NCI-H1694 treated with DMSO at 0.1 percent for 48 hours (cell line): ENCODE measurements at places on chromosomes 5 and 9.
A peak's percentile ranks its signal among the peaks of the same experiment; 100 is the strongest.

- no peak for DNase-seq
These were observed 66.3 kb downstream of the MRPL36 start for GRCh38 chr5:1733369-1733768.

DNA sequence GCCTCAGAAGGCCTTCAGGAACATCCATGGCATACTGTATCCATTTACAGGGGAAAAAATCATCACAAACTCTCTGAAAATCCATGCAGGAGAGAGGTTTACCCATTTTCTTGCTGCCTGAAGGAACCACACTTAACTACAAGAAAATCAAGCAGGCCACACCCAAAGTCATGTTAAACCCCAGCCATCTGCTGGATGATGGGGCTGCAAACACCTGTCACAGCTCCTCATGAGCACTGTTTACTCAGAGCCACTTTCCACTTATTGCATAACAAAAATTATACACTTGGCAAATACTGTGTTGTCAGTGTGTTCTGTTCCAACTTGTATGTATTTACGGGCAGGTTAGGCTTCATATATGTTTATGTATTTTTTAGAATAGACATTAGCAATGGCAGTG, 35.8 kb downstream of the PPIC start:
- peak; percentile 69 for DNase-seq

- DNase-seq: no peak
These were observed 118.7 kb upstream of the CD180 start for GRCh38 chr5:67315082-67315989.

GRCh38 chr9:113221800-113222481, 597 bp downstream of the SLC31A1 start:
- DNase-seq: no peak

DNA sequence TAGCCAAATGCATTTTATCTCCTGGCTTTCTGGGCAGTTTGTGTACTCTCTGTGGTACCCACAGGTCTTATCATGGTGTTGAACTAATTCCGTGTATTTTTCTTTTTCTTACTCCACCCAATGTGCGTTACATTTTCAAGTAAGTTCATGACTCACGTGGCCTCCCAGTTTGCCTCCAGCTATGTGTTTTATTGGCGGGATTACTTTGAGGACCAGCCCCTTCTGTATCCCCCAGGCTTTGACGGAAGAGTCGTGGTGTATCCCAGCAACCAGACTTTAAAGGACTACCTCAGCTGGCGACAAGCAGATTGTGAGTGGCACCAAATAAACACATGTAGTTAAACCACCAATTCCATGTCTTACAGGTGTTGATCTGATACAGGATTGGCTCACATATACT, 3.2 kb downstream of the THG1L start:
- DNase-seq: no peak

DNA sequence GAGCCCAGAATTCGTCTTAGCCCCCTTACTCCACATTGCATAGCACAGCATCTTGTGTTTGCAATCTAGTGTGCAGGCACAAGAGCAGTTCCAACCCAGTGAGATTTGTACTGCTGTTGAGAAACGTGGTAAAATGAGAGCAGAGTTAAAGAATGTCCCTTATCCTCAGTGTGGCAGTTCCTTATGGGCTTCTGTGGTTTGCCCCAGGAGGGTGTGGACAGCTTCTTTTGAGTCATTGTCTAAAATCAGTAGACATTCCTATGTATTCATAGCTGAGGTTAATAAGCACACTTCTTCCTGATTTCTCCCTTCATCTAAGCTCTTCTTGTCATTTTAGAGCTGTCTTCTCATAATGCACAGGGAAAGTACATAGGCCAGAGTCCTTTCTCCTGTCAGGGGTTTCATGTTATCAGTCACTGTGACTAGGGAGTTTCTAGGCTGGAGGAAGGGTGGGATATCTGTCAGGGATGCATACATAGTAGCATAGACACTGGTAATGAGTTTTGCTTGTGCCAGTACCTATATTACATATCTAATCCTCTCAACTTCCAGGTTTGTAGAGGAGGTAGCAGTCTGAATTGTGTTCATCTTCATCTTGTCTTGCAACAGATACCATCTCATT, 2.0 kb upstream of the CAVIN4 start:
- DNase-seq: no peak

DNA sequence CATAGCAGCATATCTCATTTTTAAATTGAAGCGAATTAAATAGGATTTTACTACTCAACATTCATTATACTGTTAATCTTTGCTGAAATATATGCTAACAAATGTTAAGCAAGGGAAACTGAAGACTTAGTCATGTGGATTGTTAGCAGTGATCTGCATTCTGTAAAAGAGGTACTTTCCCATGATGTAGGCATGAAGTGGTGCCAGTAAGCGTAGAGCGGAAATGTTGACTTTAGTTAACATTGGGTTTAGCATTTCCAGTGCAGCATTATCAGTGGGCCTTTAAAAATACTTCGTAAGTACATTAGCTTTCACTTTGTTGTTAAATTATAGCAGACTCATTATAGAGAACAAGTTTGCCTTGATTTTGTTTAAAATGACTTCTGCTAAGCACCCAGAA, 130.3 kb downstream of the CDC42SE2 start:
- DNase-seq: no peak

DNA sequence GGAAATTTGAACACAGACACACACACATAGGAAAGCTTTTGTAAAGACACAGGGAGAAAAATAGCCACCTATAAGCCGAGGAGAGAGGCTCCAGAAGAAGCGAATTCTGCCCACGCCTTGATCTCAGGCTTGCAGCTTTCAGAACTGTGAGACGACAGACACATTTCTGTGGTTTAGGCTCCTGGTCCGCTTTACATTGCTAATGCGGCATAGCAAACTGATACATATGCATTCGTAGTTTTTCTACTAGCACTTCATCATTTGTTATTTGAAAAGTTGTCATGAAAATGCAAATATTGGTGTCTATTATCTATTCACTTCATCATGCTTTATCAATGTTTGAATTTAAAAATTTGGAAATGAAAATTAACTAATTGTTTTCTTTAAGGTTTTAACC, 674.9 kb downstream of the SEMA5A start:
- DNase-seq: no peak

- DNase-seq: no peak
These were observed 17.7 kb downstream of the RALGDS start for GRCh38 chr9:133103183-133103986.

DNA sequence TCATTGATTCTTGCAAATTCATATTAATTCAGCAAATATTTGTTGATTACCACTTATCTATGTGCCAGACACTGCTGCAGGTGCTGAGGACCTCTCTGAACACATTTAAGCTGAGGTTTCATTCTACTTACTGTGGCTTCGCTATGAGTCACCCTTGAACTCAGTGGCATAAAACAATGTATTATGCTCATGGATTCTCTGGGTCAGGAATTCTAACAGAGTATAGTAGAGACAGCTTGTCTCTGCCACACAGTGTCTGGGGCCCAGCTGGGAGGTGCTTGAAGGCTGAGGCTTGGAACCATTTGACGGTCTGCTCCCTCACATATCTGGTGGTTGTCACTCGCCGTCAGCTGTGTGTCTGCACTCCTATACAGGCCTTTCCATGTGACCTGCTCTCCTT, 124.3 kb upstream of the NR3C1 start:
- no peak for DNase-seq

DNA sequence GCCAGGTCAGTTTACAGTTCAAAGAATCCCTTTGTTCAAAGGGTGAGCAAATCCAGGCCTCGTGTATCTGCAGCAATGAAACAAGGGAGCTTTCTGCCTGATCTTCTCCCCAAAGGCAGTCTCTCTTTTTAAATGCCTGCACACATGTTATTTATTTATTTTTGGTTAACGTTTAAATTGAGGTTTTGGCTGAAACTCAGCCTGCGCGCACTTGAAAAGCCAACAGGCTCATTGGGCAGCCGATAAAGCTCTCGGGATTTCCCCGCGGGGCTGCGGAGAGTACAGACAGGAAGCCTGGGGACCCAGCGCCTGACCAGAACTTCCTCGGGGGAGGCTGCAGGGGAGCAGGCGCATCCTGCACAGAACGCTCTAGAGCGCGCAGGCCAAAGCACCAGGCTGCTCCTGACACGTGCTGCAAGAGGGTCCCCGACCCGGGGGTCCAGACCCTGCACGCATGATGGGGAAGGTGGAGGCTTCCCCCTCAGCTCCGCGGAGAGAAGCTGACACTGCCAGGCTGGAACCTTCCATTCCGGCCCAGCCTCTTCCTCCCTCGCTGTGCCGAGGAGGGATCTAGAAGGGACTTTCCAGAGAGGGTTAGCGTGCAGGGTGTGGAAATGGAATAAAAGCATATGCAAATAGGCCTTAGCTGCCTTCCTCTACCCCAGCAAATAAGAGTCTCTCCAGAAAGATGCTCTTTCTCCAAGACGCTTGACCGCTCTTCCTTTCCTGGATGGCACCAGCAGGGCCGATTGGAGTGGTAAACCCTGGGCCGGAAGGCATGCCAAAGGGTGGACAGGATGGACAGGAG, 46.1 kb downstream of the PTTG1 start:
- DNase-seq: no peak

DNA sequence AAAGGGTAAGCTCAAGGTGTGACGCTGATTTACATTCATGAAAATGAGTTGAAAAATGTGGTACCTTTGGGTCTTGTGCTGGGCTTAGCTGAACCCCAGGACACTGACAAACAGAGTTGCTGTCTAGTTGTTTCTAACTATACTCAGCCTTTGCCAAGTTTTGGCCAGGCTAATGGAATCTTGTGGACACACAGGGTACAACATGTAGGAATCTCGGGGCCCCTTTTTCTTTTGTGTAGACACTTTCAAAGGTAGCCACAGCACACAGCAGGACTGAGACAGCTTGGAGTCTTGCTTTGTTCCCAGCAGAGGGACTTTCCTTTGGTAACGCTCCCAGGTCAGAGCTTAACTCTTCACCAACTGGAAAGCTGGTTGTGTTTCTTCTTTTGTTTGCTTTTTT, 7.8 kb downstream of the LIX1 start:
- DNase-seq: no peak

- no peak for DNase-seq
These were observed 66.4 kb downstream of the EFNA5 start for GRCh38 chr5:107604146-107604910.
